BJ (cell line): ENCODE measurements at places on chromosomes 2 and 18.

DNA sequence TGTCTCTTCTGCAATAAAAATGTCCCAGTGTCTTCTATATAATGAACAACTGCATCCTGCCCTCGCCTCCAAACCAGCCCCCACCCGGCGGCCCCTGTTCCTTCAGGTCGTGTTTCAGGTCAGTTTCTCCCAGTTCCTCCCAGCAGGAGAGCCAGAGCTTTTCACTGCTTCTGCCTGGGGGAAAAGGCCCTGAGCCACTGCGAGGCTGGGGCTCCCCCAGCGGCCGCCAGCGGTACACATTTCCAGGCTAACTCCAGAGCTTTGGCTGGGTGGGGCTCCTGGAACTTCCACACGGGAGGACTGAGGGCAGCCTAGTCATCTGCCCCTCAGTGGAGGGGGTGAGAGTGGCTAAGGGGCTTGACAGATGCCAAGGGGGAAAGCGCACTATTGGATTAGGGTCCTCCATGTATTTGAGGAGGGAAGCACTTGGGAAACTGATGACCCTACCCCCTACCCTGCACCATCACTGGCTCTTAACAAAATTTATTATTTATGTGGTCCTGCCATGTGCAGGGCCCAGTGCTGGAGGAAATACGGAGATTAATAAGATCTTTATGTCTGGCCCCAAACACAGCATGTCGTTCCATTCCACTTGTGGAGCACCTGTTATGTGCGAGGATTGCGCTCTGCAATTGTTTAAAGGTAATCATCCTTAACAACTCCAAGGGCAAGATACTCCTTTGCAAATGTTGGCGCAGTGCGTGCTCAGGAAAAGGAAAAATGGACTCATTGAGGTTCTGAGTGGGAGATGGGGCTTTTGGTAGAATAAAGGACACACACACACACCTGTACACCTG, 17.3 kb upstream of the CYS1 start:
- DNase-seq: no peak

- DNase-seq: no peak
Measured at GRCh38 chr2:28406276-28407096, 13.8 kb downstream of the FOSL2 start.

DNA sequence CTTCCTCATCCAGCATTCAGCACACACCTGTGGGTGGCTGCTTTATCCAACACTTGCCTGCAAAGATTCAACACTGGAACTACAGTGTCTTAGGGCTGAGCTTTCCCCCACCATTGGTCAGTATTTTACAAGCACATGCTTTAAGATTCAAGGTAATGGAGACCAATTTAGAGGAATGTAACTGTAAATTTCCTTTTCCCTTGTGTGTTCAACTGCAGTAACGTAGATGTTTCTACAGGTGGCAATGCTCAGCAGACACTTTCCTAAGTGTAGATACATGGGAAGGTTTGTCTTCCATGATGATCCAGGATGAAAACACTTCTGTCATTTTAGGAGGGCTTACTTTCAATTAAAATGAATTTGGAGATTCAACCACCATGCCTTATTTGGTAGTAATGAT, 143.6 kb upstream of the PXDN start:
- DNase-seq: no peak

- DNase-seq: no peak
Measured at GRCh38 chr2:62631160-62632085, 74.1 kb upstream of the EHBP1 start.

DNA sequence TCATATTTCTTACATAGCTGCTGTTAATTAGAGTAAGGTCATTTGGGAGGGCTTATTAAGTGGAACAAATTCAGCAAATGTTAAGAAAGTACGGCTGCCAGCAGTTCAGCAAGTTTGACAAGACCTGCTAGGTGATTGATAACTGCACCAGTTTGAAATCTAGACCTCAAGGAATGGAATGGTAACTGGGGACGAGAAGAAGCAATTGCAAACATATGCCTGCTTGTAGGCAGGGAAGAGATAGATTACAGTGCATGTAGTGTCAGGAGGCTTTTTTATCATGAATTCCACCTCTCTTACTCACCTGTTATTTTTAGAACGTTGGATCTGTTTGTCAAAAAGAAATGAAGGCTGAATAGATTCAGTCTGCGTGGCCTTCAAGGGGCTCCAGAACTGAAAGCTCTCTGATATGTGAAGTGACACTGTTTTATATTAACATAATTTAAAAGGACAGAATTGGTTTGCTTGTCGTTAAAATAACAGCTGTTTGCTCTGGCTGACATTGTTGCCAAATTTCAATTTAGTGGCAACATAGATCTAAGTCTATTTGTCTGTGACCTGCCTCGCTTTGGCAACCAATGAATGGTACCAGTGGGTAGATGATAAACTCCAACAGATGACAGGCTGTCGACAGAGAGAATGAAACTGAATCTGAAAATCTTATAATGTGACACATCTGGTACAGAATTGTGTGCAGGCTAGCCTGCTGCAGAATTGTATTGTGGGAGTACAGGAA, 199.3 kb downstream of the ZNF407 start:
- no peak for DNase-seq

GRCh38 chr2:10004836-10005235, 38.5 kb upstream of the KLF11 start:
- DNase-seq: no peak

DNA sequence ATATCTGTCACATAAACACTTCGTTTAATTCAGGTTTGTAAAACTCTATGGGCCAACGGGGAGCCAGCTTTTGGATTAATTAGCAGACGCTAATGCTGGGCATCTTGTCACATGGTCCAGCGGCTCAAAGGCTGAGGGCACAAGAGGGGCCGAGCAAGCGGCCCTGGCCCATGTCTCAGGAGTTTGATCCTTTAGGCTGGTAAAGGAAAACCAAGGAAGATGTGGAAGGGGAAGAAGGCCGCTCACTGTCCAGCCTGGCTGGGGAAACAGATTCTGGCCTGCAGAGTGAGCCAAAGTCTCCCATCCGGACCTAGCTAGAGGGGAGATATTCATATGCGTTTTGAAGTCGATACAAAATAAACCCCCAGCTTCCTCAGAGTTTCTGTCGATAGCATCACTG, 248.6 kb upstream of the SIX2 start:
- no peak for DNase-seq

- DNase-seq: no peak
Measured at GRCh38 chr2:55163941-55164390, 68.1 kb downstream of the CLHC1 start.

DNA sequence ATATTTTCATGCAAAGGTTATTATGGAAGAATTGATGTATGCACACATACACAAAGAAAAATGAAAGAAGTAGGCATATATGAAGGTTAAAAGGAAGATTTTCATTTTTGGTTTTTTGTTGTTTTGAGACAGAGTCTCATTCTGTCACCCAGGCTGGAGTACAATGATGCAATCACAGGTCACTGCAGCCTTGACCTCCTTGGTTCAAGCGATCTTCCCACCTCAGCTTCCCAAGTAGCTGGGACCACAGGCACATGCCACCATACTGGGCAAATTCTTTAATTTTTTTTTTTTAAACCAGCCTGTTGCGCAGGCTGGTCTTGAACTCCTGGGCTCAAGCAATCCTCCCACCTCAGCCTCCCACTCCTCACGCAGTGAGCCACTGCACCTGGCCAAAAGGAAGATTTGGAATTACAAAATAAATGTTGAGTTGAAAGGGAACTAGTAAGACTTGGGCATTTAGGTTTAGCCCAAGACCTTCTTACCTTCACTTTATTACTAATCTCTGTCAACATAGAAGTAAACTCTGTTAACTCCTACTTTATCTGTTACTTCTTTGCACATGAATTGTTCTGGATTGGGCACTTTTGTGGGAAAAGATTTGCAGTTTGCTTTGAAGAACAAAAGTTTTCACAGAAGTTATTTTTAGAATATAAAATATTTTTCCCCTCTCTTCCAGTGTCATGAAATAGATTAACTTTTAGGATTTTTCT, 31.7 kb upstream of the NBEAL1 start:
- no peak for DNase-seq

GRCh38 chr18:24741965-24742724, 281.7 kb downstream of the HRH4 start:
- DNase-seq: peak; percentile 46
